ENCODE measurements at places on chromosomes 3 and 15. TPM values are rescaled to one million over a fixed set of nuclear protein-coding genes. Genes with fewer than 3 reads are reported as not detected.

- no peak for DNase-seq
Measured at GRCh38 chr3:52034651-52035050, 21.7 kb downstream of the DUSP7 start.

DNA sequence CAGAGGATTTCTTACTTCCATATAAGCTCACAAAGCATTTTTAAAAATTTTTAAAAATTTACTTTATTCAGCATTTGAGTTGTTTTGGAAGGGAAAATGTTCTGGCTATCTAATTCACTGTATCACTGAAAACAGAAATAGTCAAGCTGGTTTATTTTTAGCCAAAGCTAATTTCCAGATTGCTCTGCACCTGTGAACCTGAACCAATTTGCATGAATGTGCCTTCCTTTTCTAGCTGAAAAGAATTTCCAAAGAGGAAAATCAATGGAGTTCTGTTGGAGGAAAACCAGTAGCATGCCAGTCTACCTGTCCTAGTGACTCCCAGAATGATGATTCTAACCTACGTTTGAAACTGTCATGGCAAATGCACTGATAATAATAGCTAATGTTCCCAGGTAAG, 134.2 kb upstream of the LIPC start:
- DNase-seq: no peak

The GOLGA8Q gene
- total RNA-seq: 0.43 TPM

GRCh38 chr15:57921371-57921770, 144.1 kb downstream of the ALDH1A2 start:
- DNase-seq: peak; percentile 72

The GRIP2 gene
- 0.64 TPM for total RNA-seq

DNA sequence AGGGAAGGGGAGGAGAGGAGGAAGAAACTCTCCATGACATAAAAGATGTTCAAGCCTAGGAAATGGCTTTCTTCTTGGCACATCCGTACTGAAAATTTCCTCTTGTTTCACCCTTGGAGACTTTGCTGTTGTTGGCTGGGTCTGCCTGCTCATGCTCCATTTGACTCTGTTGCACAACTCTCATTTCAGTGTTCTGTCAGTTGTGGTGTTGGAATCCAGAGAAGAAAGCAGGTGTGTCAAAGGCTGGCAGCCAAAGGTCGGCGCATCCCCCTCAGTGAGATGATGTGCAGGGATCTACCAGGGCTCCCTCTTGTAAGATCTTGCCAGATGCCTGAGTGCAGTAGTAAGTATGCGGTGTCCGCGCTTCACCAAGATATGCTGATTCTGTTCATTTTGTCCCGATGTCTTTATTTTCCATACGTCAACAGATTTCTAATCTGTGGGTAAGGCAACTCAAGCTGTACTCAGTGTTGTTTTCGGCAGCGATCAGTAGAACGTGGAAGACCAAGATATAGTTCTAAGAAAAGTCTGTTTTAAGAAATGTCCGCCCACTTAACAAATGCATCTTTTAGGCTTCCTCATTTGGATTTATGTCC, 265.2 kb upstream of the GOLGA6L4 start:
- DNase-seq: peak; percentile 2

- DNase-seq: peak; percentile 36
Measured at GRCh38 chr3:64341296-64341695, 116.0 kb upstream of the PRICKLE2 start.

DNA sequence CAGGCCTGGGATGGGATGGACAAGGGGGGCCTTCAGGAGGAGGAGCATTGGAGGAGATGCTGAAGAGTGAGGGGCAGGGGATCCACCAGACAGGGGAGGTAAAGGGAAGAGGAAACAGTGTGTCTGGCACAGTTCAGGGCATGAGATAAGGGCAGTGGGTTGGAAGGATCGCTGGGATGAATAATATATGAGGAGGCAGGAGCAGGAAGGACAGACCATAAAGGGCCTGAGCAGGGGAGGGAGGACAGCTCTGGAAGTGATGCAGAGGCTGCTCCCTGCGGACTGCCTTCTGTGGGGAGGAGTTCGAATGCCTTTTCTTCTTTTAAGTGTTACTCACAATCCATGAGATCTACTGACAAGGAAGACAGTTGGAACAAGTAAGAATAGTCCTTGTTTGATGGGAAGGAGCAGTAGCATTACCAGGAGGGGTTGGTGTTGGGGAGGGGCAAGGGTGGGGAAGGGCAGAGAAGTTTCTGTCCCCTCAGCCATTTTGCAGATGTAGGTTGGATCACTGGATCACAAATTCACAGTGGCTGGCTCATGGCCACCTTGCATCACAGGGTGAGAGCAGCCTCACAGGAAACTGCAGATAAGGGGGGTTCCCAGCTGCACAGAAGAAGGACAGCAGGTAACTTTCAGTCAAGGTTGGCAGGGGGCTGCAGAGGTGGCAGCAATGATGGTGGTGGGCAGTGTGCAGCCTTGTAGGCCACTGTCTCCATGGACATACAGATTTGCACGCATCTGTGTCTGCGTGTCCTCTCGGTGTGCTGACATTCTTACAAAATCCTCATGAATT, 91.9 kb upstream of the SNRPN start:
- DNase-seq: no peak

GRCh38 chr15:61916104-61916503, 144.1 kb downstream of the VPS13C start:
- DNase-seq: no peak

The P2RY12 gene
- under 0.01 TPM for total RNA-seq

GRCh38 chr3:49469037-49469935, 781 bp upstream of the DAG1 start:
- DNase-seq: peak; percentile 74

- peak; percentile 29 for DNase-seq
Measured at GRCh38 chr3:162441716-162442115, 945.1 kb downstream of the OTOL1 start.

The TLR9 gene
- not detected for total RNA-seq

DNA sequence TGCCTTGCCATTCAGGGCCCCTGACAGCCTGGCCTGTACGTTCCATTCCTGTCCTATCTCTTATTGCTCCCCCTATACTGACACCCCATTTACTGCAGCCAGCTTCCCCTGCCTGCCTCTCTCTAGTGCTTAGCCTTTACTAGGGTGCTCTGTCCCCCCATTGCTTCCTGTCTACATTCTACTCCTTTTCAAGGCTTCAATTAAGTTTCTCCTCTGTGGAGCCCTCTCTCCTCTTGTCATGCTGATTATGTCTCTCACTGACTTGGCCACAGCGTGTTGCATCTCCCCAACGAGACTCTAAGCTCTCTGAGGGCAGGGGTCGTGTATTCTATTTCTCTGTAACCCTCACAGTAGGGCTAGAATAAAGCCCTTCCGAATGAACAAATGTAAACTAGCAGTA, 185.2 kb downstream of the RPLP1 start:
- DNase-seq: no peak

DNA sequence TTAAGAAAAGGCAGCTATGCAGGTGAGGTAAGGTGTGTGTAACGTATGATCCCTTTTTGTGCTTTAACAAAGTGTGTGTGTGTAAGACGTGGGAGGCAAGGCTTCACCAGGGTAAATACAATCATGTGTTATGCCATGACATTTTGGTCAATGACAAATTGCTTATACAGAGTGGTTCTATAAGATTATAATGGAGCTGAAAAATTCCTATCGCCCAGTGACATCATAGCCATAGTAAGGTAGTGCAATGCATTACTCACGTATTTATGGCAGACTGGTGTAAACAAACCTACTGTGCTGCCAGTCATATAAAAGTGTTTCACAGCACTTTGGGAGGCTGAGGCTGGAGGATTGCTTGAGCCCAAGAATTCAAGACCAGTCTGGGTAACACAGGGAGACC, 60.2 kb upstream of the LCTL start:
- no peak for DNase-seq

The CFAP20DC gene
- total RNA-seq: 1.7 TPM

- peak; percentile 75 for DNase-seq
Measured at GRCh38 chr3:133930341-133930933, 34.8 kb upstream of the RAB6B start.

The SKOR1 gene
- total RNA-seq: not detected

The TEX55 gene
- not detected for total RNA-seq

Measured in fibroblast of villous mesenchyme (primary cell).